ENCODE measurements at places on chromosomes 5 and 9. TPM values are rescaled to one million over a fixed set of nuclear protein-coding genes. Genes with fewer than 3 reads are reported as not detected.
A peak's percentile ranks its signal among the peaks of the same experiment; 100 is the strongest.

The RHOBTB3 gene
- total RNA-seq, result 300 TPM

The C9 gene
- not detected for total RNA-seq

The PCDHB14 gene
- total RNA-seq, result 4.3 TPM

The SLC25A2 gene
- total RNA-seq, result not detected

The MCTP1 gene
- total RNA-seq, result 16.6 TPM

The ARID3C gene
- 0.45 TPM for total RNA-seq

The IFNA10 gene
- not detected for total RNA-seq

The TTF1 gene
- total RNA-seq, result 15.7 TPM

The FOXD1 gene
- 24.8 TPM for total RNA-seq

DNA sequence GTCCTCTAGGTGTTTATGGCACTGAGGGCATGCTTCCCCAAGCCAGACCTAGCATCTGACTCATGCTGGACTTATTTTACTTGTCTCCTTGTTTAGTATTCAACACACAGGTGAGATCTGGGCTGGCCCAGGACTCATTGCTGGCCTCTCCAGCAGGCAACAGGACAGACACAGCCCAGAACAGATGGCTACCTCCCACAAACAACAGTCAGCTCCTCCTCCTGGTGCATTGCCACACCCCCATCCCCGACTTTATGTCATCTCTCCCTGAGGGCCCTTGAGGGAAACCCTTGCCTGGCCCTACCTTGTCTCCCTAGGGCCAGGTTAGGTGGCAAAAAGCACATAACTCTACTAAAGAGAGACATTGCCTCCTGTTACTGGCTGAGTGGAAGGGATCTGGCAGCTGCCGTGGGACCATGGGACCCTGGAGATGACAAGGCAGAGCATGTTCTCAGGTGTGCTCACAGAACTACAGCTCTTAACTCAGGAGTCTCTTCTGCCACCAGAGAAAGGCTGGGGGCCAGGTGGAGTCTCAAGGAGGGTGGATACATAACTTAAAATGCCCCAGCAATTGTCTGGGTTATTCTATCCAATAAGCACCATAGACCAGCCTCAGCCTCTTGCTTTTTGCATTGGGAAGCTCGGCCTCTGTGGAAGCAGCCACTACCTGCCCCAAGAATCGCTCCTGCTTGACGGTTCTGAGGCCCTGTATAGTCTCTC, 2.3 kb downstream of the ACSL6 start:
- DNase-seq, result no peak

DNA sequence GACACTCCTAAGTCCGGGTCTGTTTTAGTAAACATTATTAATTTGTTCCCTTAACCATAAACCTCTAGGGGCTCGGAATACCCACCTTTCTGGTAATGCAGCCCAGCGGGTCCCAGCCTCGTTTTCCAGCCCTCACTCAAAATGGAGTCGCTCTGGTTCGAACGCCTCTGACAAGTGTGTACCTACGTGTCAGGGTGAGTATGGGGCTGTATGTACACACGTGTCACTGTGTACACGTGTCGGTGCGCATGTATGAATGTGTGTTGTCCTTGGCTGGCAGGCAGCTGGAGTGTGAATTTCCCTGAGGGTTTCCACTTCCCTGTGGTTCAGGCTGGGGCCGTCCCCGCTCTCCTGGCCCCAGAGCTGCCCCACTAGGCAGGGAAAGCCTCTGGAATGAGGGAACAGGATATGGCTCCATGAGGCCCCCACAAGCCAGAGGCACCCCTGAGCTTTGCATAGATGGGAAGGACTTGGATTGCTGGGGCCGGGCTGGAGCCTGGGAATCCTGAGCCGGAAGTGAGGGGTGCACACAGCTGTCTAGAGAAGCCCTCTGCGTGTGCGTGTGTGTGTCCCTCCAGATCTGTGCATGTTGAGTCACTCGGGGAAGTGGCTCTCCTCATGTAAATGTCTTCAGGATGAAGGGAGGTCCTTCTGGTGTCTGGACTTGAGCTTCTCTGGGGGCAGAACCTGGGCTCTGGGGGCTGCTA, 160.8 kb upstream of the IER5L start:
- DNase-seq, result peak; percentile 51

DNA sequence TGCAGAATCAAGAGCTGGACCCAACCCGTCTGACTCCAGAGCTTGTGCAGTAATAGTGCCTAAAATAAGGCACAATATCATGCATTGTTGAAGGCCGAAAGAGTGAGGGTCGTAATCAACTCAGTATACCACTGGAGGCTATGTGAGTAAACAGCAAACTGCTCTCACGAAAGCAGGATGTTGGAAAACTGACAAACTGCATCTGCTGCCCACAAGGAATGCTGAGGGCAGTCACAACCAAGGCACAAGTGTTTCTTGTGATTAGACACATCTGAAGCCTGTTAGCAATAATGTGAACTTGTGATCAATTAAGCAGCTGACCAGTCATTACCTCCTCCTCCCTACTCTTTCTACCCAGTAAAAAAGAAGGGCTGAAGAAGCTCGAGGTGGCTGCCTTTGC, 48.8 kb downstream of the TRPM3 start:
- DNase-seq, result no peak

DNA sequence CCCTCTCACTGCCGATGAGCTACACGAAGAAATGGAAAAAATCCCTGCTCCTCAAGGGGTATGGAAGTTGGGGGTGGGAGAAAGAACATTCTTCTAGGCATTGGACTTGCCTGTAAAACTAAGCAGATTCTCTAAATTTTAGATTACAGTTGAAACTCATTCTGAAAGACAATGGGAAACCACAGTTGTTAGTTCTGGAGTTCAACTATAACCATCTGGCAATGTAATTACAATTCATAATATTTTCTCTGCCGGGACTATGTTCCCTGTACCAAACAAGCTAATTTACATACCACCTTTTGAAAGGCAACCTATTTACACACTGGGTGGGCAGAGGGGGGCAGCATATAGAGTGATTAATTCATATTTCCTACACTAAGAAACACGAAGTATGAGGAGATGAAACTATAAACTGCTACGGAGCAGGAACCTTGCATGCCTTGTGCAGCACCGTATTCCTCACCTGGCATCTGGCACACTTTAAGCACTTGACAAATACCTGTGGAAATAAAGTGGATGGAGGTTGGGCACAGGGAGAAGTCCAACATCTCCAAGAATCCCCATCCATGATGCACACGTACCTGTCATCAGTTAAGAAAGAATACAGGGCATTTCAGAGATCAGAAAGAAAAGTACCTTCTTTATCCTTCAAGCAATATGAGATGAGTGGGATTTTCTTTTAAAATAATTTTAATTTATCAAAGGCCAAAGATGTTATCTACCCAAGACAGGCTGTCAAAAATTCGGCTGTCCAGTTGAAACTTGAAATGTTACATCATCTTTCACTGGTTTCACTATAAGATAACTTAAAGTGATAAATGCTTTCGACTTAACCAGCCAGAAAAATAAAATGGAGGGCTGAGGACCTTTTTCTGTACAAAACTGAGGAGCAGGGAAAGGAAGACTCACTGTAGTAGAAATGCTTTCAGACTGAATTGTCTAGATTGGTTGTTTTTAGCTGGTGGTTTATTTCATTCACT, 54.2 kb downstream of the SSBP2 start:
- no peak for DNase-seq

GRCh38 chr5:93359296-93359959, 221.6 kb downstream of the NR2F1-AS1 start:
- DNase-seq, result peak; percentile 89

DNA sequence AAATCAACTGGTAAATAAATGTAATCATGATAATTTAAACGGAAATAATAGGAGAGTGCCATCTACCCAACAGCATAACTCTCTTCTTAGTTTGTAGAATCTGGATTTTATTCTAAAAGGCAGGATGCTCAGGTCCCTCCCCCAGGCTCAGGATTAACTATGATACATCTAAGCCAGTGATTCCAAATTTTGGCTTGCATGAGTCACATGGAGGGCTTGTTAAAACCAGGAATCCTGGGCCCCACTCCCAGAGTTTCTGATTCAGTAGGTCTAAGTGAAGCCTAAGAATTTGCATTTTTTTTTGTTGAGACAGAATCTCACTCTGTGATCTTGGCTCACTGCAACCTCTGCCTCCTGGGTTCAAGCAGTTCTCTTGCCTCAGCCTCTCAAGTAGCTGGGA, 62.3 kb upstream of the ZFR start:
- peak; percentile 87 for DNase-seq

DNA sequence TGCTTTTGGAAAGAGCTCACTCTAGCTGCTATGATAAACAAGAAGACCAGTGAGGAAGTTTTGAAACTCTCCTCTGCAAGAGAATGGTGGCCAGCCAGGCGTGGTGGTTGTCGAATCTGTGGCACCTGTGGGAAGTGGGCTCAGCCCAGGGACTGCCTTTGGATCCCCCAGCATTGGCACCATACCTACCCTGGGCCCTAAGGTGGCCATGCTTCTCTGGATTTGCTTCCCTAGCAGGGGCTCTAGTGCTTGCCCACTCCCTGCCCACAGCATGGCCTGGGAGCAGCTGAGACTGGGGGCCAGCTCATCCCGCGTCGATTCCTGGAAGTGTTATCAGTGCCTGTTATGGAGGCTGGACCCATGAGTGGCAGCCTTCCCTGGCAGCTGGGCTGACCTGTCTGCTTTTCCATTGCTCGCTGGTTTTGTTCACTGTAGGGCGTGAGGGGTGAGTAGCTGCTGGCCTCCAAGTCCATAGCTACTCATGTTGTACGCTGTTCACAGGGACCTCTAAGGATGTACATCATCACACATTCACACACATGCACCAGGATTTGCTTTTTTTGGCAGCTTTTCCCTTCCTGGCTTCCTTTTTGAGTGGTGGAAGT, 2.3 kb downstream of the SLC22A4 start:
- DNase-seq, result no peak

DNA sequence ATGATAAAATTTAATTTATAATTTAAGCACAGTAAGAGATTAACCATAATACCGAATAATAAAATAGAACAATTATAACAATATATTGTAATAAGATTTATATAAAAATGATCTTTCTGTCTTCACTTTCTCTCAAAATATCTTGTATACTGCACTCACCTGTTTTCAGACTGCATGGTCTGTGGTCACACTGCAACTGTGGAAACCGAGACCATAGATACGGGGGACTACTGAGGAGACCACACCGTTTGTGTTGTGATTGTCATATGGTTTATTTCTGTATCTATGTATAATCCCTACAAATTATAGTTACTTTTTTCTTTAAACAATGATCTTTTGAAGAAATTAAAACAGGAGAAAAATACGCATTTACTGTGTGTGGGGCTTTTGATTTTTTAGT, 78.8 kb upstream of the TNFAIP8 start:
- DNase-seq, result no peak

DNA sequence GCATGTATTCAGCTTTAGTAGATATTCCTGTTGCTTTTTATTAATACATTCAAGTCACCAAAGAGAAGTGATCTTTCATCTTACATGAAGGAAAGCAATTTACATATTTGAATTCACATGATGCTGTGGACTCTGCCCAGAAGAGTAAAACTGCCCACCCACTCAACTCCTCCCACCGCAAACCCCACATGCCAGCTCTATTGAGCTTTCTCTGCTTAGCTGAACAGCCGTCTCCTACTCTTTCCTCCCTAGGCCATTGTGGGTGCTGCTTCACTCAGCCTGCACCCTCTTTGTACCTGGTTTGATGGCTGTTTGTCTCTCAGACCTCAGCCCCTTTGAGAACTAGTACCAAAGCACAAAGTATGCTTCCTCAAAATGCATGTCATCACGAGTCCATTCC, 48.4 kb upstream of the MAP3K1 start:
- no peak for DNase-seq

GRCh38 chr9:134432471-134432870, 106.2 kb downstream of the RXRA start:
- no peak for DNase-seq

DNA sequence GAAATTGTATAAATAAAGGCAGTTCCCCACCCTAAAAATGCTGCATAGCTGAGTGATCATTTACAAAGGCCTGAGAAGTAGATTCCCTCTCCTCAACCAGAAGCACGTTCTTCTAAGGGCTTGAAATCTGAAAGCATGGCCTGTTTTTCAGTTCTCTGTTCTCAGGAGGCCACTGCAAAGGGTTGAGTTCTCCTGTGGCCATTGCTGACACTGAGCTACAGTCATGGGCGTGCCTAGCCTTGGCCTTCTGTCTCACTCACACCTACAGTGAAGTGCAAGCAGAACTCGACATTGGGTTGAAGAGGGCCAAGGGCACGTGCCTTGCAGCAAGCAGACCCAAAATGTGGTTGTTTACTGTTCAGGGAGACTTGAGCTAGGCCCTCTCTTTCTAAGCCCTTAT, 276.6 kb upstream of the VLDLR start:
- DNase-seq, result no peak

GRCh38 chr5:6193310-6193709, 185.0 kb downstream of the MED10 start:
- DNase-seq, result no peak

DNA sequence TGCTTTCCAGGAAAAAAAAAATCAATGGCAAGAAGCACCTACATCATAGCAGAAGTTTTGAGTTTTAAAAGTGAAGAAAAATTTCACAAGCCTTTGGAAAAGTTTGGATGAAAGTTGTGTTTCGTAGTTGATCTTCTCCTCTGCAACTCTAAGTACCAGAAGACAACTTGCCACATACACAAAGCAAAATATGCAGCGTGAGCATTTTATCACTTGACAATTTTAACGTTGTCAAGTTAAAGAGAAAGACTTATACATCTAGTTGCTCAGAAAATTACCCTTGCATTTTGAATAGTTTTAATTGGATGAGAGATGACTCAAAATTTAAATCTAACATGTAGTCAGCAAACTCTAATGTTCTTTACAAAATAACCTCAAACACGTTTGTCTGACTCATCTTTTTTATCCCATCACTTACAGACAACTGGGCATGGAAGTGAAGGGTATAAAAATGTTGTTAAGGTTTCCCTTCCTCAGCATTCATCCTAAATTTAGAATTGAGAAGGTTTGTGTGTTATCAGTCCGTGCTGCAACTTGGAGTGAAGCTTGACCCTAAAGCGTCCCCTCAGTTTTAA, 213.4 kb downstream of the MARCHF11 start:
- peak; percentile 47 for DNase-seq

- no peak for DNase-seq
Observed at GRCh38 chr5:164214698-164215097, 709.3 kb downstream of the MAT2B start.

- no peak for DNase-seq
Observed at GRCh38 chr5:18675041-18675440, 1040.8 kb downstream of the TAF11L14 start.

DNA sequence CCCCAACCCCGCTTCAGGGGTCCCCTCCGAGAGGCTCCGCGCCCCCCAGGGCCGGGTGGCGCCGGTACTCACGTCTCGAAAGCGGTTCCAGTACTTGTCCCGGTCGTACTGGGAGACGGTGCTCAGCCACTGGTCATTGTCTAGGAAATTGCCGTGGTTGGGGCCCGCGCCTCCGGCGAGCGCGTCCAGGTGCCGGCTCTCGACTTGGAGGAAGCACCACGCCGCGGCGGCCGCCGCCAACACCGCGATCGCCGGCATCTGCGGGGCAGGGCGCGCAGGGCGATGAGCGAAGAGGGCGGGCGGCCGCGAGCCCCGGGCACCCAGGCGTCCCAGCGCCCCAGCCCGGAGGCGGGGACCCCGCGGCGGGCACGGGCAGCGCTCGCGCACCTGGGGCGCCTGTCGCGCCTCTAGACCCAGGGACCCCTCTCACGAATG, 808 bp downstream of the SPOCK1 start:
- DNase-seq, result no peak

- DNase-seq, result no peak
Observed at GRCh38 chr5:169591636-169592035, 8.1 kb downstream of the SPDL1 start.

GRCh38 chr5:142630927-142631539, 54.9 kb downstream of the FGF1 start:
- DNase-seq, result no peak

GRCh38 chr9:82745919-82746318, 317.0 kb downstream of the RASEF start:
- no peak for DNase-seq
